ENCODE measurements at places on chromosomes 5 and 9.
A peak's percentile ranks its signal among the peaks of the same experiment; 100 is the strongest.

DNA sequence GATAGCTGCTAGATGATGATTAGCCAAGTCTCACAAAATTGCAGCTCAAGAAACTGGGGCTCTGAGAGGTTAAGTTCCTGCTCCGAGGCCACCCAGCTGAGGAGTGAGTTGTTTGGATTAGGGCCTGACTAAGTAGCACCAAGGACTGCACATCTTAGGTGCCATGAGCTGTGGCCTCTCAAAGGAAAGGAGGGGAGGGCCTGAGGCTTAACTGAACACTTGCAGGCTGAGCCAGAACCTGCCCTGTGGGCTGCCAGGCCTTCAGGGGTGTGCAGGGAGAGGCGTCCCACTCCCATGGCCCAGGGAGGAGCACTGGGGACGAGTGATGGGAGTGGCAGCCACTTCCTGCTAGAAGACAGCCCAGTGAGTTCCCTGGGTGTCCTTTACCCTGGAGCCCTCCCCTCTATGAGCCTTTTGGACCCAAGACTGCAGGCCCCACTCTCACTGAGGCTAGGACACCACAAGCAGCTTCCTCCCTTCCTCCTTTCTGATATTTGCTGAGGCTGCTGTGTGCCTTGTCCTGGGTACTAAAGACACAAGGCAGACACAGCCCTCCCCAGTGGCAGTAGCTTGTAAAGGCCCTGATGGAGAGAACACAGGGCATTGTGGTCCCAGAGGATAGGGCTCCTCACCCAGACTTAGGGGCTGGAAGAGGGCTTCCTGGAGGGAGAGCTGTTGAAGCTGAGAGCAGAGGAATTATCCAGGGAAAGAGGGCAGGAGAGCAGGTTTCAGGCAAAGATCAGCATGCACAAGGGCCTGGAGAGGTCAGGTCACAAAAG lies 22.1 kb downstream of the LMX1B start:
- DNase-seq, result no peak

DNA sequence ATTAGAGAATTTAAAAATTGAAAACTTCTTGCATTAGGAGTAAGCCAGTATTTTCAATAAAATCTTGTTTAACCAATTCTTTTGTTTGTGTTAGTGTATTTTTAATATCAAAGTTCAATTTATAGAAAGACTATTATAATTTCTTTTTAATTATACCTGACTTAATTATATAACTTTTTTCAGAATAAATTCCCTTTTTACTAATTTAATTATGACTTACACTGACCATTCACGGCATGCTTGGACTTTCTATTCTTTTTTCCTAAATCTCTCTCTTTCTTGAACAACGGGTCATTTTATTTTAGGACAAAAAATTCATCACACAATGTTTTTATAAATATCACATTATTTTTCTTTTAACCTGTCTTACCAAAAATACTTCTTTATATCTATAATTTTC lies 555.3 kb upstream of the PTGER4 start:
- DNase-seq, result no peak

DNA sequence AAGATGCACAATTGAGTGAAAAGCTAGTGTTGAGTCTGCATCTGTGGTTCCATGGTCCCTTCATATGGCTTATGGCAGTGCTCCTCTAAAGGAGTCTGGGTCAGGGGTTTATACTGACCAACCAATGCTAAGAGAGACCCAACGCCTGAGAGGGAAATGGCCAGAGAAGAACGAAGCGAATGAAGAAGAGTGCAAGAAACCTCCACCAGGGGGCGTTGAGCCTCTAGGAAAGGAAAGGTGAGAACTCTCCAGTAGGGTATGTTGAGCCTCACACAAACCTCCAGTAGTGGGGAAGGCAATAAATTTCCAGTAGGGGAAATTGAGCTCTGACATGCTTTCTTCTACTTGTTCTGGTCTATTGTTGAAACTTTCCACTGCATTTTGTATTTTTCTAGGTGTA lies 470.6 kb downstream of the PRDM9 start:
- DNase-seq, result no peak

- no peak for DNase-seq
Observed at GRCh38 chr5:73374520-73375190, 73.9 kb downstream of the FOXD1 start.

GRCh38 chr9:128913048-128913900 lies 7.5 kb upstream of the PHYHD1 start:
- DNase-seq, result no peak

DNA sequence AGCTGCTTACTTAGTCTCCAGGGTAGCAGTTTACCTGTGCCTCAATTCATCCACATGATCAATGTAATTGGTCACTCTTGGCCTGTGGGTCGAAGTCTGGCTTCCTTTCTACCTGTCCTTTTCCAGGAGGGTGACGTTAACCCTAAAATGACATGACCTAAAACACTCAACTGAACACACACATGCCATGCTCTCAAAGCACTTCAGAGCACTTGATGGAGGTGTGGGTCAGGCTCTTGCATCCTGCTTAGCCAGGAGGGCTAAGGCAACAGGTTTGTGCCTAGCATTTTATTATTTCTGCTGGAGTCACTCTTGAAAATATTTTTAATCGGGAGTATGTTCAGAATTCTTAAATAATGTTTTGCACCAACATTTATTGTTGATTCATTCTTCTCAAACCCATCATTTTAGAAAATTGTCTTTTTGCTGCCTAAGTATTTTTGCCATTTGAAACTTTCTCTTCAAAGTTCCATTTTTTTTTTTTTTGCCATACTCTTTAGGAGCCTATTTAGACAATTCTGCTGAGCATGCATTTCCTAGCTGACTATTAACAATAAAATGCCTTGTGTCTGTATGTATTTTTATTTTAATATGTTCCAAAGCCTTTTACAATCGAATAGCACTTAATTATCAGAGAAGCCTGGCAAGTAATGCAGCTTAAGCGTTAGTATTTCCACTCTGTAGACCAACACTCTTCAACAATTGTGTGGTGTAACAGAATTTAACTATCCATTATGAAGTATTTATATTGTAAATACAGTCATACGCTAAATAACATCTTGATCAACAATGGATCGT lies 59.1 kb downstream of the ATP10B start:
- DNase-seq, result no peak

GRCh38 chr9:99441829-99442228 lies 219.7 kb downstream of the SEC61B start:
- DNase-seq, result no peak

- no peak for DNase-seq
Observed at GRCh38 chr5:2921651-2922050, 170.2 kb upstream of the IRX2 start.

DNA sequence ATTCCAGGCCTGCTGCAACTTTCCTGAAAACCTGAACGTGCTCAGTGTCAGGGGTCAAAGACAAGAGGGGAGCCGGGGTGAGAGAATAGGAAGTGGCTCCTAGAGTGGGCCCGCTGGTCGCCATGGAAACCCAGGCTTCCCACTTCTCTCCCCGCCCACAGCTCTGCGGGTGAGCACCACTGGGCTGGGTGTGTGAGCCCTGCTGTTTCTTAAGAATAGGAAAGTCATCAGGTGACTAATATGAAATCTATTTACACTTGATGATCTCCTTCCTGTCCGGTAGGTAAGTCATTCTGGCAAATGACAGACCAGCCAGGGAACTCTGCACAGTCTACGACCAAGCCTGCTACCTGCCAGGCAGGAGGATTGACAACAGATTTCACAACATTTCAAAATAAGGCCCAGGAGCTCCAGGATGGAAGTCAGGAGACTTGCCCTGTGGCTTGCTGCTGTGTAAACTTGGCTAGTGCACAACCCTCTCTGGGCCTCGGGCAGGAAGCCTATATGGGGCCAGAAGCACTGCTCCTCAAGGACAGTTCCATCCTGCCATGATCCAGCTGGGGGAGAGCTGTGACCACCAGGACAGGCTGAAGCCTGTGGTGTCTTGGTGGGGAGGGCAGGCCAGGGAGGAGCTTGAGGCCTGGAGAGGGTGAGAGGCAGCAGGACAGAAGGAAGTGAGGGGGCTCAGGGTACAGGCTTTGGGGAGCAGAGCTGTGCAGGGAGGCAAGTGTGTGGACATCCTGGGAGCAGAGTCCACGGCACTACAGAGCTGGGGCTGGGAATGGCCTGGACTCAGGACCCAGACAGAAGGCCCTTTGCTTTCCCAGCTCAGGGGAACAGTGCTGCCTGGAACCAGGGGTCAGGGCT lies 60.6 kb downstream of the SHB start:
- DNase-seq, result peak; percentile 82

DNA sequence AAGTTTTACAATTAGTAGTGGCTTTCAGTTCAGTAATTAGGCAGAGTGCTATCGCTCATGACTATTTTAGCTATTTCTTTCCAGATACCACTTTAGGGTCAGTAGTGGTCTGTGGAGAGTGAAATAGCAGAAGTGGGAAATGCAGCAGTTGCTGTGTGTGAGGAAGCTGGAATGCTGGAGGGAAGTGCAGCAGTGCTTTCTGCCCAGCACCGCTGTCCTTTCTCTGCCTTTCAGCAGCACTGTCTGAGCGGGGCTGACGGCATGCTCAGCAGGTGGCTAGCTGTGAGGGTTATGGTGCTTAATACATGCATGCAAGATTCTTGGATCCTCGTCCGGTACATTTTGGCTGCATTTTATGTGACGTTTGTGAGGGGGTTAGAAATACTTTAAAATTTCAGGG lies 213.9 kb downstream of the PBX3 start:
- no peak for DNase-seq

GRCh38 chr5:109690242-109690974 lies 681 bp downstream of the MAN2A1 start:
- DNase-seq, result no peak

- no peak for DNase-seq
Observed at GRCh38 chr5:169895926-169896325, 84.4 kb downstream of the INSYN2B start.

GRCh38 chr5:124259017-124259416 lies 487.4 kb downstream of the ZNF608 start:
- no peak for DNase-seq

DNA sequence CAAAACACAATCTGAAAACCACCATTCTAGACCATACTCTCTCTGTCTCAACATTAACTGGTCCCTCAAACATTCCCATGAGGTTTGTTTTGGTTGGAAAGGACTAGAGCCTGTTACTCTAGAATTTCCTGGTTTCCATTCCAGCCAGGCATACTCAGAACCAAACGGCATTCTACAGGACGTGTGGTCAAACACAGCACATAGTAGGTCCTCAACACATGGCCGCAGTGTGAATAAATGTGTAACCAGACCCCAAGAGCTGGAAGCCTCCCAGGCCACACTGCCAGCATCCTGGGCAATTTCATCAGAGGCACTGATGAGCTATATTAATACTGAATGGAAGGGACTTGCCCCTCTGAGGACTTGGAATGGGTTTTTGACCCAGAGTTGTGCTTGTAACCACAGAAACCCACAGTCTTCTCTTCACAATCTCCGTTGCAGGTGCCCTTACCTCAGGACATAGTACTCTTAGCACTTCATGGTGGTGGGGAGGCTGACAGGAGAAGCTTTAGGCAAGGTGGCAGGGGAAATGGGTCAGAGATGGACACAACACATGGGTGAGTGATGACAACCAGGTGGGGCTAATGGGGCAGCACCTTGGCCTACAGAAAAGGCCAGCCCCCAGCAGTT lies 66.0 kb downstream of the ZNF366 start:
- DNase-seq, result no peak

DNA sequence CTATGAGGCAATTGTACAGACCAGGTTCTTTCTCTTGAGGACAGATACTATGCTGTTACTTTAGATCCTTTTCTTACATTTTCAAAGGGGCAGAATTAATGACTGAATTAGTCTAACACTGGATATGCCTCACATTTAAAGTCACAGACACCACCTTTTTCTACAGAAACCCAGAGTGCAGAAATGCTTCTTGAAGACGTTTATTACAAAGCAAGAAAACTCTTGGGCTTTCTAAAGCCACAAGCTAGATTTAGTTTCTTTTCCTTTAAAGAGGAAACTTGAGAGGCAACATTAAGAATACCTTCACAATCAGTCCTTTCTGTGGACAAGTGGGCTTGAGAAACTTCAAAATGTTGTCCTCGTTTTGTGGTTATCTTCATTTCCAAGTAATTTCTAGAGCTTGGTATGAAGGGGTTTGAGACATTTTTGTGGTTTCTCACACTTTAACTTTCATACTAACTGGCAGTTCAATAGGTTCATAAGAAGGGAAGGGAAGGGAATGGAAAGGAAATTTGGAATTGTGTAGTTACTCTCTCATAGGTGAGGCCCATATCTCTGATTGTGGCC lies 527.4 kb downstream of the RASEF start:
- DNase-seq, result no peak

DNA sequence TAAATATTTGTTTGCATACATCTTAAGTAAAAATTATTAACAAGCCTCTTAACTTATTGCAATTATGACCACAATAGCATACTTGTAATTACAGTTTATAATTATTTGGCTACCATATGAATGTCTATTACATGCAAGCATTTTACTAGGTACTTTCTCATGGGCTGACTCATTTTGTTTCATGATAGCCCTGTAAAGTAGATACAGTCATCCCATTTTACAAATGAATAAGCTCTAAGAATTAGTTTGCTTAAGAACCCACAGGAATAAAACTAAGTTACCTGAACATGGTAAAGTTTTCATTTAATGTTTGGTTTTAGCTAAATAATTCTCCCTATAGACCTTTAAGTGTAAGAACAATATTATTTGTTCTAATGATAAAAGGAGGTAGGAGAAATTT lies 126.6 kb upstream of the IZUMO3 start:
- no peak for DNase-seq

All from stimulated activated CD8-positive, alpha-beta memory T cell treated with anti-CD3 and anti-CD28 coated beads, Interleukin-7, amount 100 ng/mL, for 48 hours (primary cell).